Aorta (tissue), 5 donors: ENCODE measurements at places on chromosomes 1 and 21. TPM values are rescaled to one million over a fixed set of nuclear protein-coding genes. Genes with fewer than 3 reads are reported as not detected.

The CYYR1 gene
- 45.8 TPM for total RNA-seq

The NID1 gene
- total RNA-seq: 69.5 TPM

The FLG2 gene
- not detected for total RNA-seq

DNA sequence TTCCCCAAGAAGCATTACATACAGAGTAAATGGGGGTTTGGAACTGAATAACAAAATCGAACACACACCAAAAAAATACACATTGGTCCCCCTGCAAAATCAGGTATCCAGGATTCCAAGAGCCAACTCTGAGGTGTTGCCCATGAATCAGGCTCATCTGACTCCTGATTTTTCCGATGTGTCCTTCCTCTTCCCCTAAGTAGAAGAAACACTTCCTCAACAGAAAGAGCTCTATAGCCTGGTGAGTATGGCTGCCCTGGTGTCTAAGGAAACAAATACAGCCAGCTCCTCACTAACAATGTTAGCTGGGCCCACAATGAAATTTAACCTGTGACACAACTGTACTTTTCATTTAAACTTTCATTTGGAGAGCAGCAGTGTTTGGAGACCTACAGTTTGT is 33.6 kb downstream of the ERI3 start:
- no peaks in the 10 kb centered on the region for H3K27me3 ChIP-seq
- H3K4me1 ChIP-seq: no peaks in the 10 kb centered on the region
- peaks cover 8% of the 10 kb centered on the region for H3K36me3 ChIP-seq
- no peak overlapping the region for H3K4me3 ChIP-seq
- no peak overlapping the region for H3K27ac ChIP-seq
- DNase-seq: no peak

- DNase-seq: no peak
- H3K27ac ChIP-seq: no peak overlapping the region
- peaks cover 15% of the 10 kb centered on the region for H3K36me3 ChIP-seq
- H3K4me3 ChIP-seq: no peak overlapping the region
- no peaks in the 10 kb centered on the region for H3K4me1 ChIP-seq
- no peaks in the 10 kb centered on the region for H3K27me3 ChIP-seq
Measured at GRCh38 chr1:52348704-52349300, 17.2 kb downstream of the CC2D1B start.

DNA sequence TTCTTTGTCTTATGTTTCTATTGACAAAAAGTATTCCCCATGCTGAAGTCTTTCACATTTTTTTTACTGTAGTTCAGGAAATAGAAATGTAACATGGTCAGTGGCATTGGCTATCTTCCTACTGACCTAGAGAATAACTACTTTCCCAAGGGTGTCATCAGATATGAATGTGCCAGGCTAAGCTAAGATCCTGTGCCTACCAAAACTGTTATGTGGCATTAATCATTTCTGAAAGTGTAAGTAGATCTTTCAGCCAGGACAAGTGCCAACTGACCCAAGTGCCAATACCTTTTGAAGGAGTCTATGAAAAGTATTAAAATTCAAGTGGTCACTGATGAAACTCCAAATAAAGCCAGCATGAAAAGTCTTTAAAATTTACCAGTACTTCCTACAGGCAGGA is 165.3 kb downstream of the TNFSF18 start:
- no peaks in the 10 kb centered on the region for H3K36me3 ChIP-seq
- no peaks in the 10 kb centered on the region for H3K4me1 ChIP-seq
- DNase-seq: no peak
- no peak overlapping the region for H3K4me3 ChIP-seq
- H3K27ac ChIP-seq: no peak overlapping the region
- no peaks in the 10 kb centered on the region for H3K27me3 ChIP-seq

DNA sequence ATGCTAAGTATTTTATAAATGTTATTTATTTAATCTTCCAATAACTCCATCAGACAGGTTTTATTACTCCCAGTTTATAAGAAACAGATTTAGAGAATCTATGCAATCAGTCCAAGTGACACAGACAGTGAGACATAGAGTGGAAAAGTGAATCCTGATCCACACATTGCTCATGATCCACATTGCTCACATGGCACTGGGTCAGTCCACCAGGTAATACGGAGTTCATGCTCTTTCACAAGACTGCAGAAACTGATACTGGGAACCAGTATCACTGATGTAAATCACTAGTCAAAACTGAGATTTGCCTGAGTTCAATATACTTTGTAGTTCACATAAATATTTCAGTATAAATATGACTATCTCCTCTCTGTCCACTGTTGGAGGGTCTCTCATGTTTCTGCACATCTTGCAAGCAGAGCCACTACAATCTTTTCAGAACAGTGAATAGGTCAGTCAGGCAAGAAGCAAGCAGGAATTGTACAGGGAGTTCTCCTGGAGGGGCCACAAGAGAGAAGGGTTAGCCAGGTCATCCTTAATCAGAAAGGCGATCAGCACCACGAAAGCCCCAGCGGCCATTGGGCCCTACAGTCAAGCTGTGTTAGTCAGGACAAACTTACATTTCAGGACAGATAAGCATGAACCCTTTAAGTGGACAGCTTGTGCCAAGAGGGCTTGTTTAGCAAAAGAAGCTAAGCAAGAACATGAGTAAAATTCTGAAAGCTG is 275.4 kb upstream of the NR5A2 start:
- H3K4me1 ChIP-seq: no peaks in the 10 kb centered on the region
- no peaks in the 10 kb centered on the region for H3K36me3 ChIP-seq
- no peak for DNase-seq
- H3K27me3 ChIP-seq: peaks cover 1% of the 10 kb centered on the region
- no peak overlapping the region for H3K4me3 ChIP-seq
- no peak overlapping the region for H3K27ac ChIP-seq
